Sigmoid colon (tissue), 7 donors: ENCODE measurements at places on chromosomes 11 and 22. TPM values are rescaled to one million over a fixed set of nuclear protein-coding genes. Genes with fewer than 3 reads are reported as not detected.

NRIP3 gene
- polyA plus RNA-seq: not detected

MN1 gene
- 0.85 TPM for polyA plus RNA-seq

OR2D2 gene
- not detected for polyA plus RNA-seq

SNX32 gene
- polyA plus RNA-seq: not detected

TMPRSS13 gene
- polyA plus RNA-seq: 1.6 TPM

TLCD5 gene
- 1.1 TPM for polyA plus RNA-seq
